ENCODE measurements at places on chromosomes 11 and 22.

- no peak for DNase-seq
These were observed 4.0 kb downstream of the OR51E1 start for GRCh38 chr11:4647766-4648165.

- DNase-seq: no peak
These were observed 3.8 kb upstream of the SCGB1D1 start for GRCh38 chr11:62186195-62186594.

GRCh38 chr11:114775875-114776621 lies 97.7 kb downstream of the NXPE2 start:
- no peak for DNase-seq

- DNase-seq: no peak
These were observed 106.4 kb downstream of the BRD1 start for GRCh38 chr22:49721211-49721763.

Data from HuH-7 (cell line).